ENCODE measurements at places on chromosomes 5 and 9.

GRCh38 chr9:123928533-123929176 lies 1.3 kb downstream of the DENND1A start:
- no peak for DNase-seq

GRCh38 chr9:78688796-78689195 lies 391.9 kb downstream of the PSAT1 start:
- DNase-seq, result no peak

- DNase-seq, result no peak
Measured at GRCh38 chr5:96440185-96440538, 7.1 kb upstream of the PCSK1 start.

DNA sequence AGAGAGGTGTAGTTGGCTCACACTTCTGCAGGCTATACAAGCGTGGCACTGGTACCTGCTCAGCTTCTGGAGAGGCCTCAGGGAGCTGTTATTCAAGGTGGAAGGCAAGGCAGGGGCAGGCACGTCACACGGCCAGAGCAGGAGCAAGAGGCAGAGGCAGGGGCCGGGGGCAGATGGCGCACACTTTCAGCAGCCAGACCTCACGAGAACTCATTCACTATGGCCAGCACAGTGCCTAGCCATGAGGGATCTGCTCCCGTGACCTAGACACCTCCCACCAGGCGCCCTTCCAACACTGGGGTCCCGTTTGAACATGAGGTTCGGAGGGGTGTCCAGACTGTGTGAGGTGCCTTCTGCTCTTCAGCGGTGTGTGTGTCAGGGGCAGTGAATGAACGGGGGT lies 71.0 kb upstream of the FCN1 start:
- DNase-seq, result no peak

DNA sequence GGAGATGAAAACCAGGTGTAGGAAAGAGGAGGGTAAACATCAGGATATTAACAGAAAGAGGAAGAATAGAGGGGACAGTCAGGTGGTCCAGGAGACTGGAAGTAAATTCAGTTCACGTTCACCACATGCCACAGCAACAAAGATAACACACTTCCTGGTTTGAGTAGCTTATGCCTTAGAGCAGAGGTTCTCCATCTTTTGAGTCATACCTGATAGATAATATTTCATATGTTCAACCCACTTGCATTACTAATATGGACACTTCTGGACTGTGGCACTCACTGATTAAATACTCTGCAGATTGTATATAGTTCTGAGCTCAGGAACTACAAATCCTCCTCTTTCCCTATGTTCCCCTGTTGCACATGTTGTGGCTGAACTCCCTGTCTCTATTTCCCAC lies 179.9 kb upstream of the NR3C1 start:
- DNase-seq, result no peak

- DNase-seq, result no peak
Measured at GRCh38 chr5:147856801-147857200, 21.7 kb upstream of the SCGB3A2 start.

- no peak for DNase-seq
Measured at GRCh38 chr9:118058227-118058626, 354.0 kb downstream of the TLR4 start.

DNA sequence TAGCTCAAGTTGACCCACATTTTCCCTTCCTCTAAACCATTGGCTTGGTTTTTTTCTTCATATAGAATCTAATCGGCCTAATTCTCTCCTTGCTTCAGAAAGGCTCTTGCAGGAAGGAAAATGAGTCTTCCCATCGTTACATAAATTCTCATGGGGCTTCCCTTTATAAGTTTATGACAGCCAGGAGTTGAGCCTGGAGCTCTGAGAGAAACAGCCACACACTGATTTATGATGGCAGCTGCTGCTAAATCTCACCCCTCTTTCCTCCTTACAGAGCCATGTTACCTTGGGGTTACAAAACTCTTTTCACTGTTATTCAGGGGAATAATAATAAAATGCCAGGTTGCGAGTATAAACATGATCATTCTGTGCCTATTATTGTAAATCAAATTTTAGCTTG lies 5.2 kb upstream of the RNF14 start:
- no peak for DNase-seq

DNA sequence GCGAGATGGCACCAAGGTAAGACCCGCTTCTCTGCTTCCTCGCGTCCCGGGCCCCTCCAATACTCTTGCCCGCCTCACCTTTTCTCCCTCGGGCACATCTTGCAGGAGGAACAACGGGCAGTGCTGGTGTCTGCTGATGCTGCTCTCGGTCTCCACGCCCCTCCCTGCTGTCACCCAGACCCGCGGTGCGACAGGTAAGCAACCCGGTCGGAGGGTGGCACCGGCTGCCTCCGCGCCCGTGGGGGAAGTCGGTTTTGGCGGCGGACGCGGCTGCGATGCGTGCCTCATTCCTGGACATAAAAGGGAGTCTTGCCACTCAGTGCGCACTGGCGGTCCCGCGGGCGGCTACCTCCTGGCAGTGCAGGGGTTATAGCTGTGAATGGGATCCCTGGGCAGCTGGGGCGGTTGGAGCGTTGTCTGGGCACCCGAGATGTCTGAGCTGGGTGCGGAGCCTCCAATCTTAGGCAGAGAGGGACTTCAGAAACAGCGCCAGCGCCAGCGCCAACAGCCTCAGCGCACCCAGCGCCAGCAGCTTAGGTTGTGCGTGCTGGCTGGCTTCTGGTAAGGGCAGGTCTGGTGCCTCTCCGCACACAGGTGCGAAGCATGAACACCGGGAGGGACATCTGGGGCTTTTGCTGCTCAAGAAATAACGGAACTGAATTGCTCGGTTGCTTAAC lies 488 bp downstream of the COL15A1 start:
- DNase-seq, result no peak

- DNase-seq, result no peak
Measured at GRCh38 chr5:75756211-75756610, 39.0 kb upstream of the POC5 start.

- DNase-seq, result no peak
Measured at GRCh38 chr5:93594591-93595419, 11.8 kb downstream of the NR2F1 start.

DNA sequence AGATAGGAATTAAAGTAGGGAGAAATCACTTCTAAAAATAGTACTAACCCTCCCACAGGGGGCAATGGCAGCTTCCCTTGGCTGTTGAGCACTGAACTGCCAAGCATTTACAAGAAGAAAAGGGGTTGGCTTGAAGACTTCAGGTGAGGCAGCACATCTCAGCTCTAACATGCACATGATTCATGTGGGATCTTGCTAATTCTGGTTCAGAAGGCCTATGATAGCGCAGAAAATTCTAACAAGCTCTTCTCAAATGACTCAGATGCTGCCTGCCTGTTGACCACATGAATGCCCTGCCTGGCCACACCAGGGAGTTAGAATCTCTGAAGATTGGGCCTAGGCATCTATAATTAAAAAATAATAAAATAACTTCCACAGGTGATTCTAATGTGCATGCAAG lies 22.6 kb downstream of the CD180 start:
- no peak for DNase-seq

GRCh38 chr5:153895266-153895665 lies 143.4 kb downstream of the FAM114A2 start:
- DNase-seq, result no peak
